ENCODE measurements at places on chromosomes 5 and 9.

DNA sequence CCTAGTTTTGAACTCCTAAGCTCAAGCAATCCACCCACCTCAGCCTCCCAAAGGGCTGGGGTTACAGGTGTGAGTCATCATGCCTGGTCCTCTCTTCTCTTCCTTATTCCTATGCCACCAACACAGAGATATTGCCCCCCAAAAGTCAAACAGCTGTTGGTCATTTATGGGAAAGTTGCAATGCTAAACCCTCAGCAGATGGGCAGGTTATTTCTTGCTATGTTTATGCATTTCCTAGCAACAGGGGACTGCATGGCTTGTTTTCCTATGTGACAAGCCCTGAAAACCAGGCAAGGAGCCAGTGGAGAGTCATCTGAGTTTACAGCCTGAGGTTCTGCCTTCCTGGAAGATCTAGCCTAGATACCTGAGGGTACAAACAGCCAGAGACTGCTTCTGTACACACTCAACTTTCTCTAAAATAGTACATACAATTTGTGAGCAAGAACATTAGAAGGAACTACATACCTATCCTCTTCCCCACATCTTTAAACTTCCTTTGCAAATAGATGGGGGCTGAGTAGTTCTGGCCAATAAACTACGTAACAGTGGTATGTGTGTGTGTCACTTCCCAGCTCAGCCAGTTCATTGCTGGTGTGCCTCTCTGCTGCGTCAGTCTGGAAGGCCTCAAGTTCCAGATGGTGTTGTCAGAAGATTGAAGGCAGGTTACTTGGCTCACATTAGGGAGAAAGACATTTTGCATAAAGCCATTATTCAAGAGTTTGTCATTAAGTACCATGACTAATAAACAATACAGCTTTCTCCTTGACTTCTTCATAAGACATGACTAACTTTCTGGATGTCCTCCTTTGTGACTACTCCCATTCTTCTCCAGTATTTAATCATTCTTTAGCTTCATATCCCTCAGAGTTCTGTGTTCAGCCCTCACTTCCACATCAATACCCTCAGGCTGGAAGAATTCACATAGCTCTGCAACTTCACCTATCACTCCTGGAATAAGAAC is 65.3 kb downstream of the CSNK1A1 start:
- peak; percentile 74 for DNase-seq

- DNase-seq: no peak
Observed at GRCh38 chr5:112186401-112186990, 232.6 kb downstream of the EPB41L4A start.

DNA sequence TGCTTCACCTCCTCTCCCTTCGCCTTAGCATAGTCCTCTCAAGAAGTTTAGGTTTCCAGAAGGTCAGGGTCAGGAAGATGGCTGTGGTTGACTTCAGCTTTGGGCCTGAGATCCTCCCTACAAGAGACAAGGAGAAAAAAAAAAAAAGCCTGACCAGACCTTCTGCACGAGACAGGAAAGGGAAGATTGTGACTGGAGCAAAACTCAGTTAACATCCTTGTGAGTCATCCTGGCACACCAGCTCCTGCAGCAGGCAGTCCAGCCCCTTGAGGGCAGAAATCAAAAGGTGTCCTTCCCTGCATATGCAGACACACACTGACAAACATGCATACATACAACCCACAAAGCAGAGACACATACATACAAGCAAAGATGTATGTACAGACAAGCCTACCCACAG is 18.0 kb upstream of the ENHO start:
- DNase-seq: no peak

GRCh38 chr9:21598749-21599148 is 116.6 kb upstream of the IFNE start:
- no peak for DNase-seq

- no peak for DNase-seq
Observed at GRCh38 chr5:24226479-24226878, 418.3 kb downstream of the CDH10 start.
